ENCODE measurements at places on chromosomes 7 and 10.

- DNase-seq = no peak
These were observed 674.3 kb downstream of the INHBA start for GRCh38 chr7:41028580-41028979.

DNA sequence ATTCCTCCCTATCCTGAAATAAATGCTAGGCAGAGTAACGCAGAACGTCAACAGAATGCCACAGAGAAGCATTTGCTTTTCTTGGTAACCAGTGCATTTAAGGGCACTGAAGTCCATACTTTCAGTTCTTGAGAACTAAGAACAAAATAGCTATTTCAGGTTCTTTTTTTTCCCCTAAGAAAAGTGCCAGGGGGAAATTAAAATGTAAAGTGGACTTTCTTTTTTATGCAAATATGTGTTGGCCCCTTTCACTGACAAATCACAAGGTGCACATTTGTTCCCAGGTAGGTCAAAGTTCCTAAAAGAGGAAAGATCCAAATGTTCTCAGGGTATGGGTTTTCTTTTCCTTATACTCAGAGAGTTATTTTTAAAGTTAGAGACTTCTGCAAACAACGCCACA lies 151.5 kb downstream of the HPSE2 start:
- DNase-seq = no peak

GRCh38 chr7:132574223-132574622 lies 2.0 kb downstream of the PLXNA4 start:
- no peak for DNase-seq

GRCh38 chr7:113142385-113143119 lies 24.2 kb upstream of the SMIM30 start:
- no peak for DNase-seq

GRCh38 chr7:105028004-105028403 lies 14.0 kb downstream of the KMT2E start:
- DNase-seq = no peak

DNA sequence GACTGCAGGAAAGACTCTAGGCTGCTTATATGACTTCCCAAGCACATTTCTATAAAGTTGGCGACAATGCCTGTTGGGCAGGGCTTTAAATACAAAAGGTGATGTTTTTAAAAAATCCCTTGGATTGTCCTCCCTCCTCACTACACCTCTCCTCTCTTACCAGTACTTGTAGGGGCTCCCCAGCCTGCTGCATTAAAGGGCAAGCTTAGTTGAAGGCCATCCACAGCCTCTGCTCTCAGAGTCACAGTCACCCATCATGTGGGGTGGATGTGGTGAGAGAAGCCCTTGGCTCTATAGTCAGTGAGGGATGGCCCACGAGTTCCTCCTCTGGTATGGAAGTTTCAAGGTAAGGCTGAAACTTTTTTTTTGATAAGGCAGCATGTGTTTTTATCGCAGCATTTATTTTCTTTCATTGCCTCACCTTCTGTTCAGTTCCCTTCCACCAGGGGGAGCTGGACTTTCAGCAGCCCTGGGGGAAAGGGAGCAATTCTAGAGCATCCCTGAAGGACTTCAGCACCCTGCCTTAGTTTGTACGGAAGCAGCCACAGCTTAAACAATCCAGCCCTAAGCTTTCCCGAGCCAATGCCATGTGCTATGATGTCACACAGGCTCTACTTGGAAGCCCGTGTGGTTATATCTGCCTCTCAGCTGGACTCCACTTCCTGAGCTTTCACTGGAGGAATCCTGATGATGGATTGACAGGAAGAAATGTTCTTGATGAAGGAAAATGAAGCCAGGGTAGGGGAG lies 131.9 kb downstream of the CALCR start:
- peak; percentile 73 for DNase-seq

- no peak for DNase-seq
These were observed 515.9 kb downstream of the GRID1 start for GRCh38 chr10:85850736-85851135.

DNA sequence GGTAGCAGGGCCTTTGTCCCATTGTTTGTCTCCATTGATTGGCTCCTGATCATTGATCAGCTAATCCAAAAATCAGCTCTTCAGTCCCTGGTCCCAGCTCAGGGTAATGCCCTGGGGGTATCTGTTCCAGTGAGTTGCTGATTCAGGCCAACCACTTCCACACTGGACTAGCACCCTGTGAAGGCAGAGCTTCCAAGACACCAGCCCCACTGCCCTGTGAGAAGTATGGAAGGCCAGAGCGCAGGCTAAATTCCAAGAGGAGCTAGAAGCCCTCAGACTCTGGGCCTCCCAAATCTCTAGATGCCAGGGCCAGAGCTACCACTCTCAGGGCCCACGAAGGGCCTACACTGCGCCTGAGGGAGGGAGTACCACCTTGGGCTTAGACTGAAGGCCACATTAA lies 10.4 kb downstream of the TMEM72 start:
- no peak for DNase-seq

DNA sequence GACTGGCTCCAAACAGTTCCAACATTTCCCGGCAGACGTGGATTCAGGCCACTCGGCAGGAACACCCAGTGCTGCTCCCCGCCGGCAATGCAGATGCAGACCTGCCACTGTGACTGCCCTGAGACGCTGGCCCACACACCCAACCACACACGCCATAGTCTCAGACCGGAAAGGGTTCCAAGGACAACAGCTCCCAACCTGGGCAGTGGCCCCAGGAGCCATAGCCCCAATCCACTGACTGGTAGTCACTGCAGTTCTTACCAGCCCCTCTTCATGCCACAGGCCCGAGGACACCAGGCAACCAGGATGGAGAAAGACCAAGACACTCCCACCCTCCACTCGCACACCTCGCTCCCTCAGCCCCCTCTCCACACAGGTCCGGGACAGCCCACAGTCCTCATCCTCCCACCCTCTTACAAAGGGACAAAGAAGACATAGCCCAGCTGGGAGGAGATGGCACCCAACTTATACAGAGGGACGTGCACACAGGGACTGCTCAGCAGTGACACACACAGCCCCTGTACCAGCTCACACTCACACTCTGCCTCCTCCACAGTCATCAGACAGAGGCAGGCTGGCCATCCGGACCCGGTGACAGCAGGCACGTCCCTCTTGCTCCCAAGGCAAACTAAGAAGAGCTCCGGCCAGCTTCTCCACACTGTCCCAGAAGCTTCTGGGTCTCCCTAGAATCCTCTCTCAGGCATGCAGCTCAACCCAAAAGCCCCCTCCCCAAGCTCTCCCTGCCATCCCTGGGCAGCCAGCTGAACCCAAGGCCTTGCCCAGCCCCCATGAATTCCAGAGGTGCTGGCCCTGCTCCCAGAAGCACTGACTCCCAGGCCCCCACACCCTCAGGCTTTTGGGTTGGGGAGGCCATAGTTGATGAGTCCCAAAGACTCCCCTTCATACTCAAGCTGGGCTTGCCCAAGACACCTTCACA lies 24.8 kb downstream of the KCNH2 start:
- no peak for DNase-seq

GRCh38 chr10:94490789-94491039 lies 54.9 kb upstream of the HELLS start:
- DNase-seq = no peak

GRCh38 chr10:1280466-1281404 lies 224.6 kb downstream of the WDR37 start:
- no peak for DNase-seq

- no peak for DNase-seq
These were observed 37.1 kb downstream of the MAD1L1 start for GRCh38 chr7:2195400-2196246.

DNA sequence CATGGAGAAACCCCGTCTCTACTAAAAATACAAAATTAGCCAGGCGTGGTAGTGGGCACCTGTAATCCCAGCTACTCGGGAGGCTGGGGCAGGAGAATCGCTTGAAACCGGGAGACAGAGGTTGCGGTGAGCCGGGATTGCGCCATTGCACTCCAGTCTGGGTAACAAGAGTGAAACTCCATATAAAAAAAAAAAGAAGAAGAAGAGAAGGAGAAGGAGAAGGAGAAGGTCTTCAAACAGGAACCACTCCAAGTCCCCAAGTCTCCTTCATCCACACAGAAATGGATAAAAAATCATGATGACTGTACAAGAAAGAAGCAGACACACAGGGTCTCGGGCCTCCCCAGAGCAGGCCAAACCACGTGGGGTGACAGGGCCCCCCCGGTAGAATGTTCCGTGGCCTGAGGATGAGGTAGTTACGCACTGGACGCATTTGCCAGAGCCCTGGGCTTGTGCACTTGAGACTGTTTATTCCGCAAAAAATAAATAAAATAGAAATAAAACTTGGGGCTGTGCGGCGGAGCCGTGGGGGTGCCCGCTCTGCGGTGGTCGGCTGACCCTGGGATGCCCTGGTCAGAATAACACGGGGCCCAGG lies 15.8 kb downstream of the VENTX start:
- no peak for DNase-seq

DNA sequence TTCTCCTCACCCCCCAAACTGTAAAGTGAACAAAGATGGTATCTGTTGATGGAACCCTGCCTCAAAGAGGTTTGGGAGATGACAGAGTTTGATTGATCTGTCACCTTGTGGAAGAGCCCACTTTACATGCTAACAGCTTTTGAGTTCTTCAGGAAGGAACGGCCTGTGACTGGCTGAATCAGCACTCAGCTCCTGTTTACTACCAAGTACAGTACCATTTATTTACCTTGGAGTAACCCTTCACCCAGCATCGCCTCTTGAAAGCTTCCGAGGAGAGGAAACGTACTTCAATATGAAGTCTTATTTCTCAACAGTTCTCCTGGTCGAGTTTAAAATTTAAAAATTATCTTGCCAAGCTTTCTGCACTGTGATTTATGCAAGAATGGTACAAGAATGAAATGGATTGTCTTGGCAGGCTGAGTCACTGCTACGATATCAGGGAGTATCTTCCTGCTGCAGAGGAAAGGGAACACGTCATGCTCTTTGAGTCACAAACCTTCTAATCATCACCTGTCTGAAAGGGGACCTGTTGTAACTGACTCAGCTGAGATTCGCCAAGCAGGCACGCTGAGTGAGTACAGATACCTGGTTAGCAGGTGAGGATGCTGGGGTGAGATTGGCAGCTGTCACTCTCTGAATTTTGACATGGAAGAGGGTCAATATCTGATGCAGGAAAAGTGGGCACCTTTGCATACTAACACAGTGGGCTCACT lies 30.1 kb downstream of the KLF6 start:
- no peak for DNase-seq

DNA sequence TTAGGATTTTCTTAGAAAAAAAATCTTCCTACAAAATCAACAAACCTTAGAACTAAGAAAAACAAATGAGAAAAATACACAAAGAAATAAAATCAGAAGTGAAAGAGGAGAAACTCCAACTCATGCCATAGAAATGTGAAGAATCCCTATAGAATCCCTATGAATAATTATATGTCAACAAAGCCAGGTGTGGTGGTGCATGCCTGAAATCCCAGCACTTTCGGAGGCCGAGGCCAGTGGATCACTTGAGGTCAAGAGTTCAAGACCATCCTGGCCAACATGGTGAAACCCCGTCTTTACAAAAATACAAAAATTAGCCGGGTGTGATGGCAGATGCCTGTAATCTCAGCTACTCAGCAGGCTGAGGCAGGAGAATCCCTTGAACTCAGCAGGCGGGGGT lies 27.1 kb downstream of the ACSM6 start:
- DNase-seq = no peak

DNA sequence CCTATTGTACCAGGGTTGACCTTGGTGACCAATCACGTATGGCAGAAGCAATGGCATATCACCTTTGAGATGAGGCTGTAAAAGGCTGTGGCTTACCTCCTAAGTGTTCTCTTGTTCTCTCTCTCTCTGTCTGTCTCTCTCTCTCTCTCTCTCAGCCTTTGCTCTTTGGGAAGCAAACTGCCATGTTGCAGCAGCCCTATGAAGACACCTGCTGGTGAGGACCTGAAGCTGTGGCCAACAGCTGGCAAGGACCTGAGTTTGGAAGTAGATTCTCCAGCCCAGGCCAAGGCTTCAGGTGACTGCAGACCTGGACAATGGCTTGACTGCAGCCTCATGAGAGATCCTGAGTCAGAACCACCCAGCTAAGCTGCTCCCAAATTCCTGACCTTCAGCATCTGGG lies 161.4 kb downstream of the GPAM start:
- peak; percentile 7 for DNase-seq

DNA sequence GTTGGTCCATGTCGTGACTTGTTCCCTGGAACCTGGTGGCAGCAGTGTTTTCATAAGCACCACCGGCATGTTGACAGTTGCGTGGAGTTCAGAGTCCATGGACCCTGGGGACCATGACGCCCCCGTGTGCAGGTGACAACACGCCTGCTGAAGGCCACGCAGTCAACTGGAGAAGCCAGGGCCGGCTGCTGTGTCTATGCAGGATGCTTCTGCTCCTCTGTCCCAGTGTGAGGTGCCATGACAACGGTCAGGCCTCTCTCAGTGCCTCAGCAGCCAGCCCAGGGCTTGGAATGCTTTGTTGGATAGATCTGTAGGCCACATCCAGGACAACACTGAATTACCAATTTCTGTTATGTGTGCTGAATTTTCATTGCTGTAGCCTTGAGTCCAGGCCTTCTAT lies 10.7 kb upstream of the VIPR2 start:
- no peak for DNase-seq

DNA sequence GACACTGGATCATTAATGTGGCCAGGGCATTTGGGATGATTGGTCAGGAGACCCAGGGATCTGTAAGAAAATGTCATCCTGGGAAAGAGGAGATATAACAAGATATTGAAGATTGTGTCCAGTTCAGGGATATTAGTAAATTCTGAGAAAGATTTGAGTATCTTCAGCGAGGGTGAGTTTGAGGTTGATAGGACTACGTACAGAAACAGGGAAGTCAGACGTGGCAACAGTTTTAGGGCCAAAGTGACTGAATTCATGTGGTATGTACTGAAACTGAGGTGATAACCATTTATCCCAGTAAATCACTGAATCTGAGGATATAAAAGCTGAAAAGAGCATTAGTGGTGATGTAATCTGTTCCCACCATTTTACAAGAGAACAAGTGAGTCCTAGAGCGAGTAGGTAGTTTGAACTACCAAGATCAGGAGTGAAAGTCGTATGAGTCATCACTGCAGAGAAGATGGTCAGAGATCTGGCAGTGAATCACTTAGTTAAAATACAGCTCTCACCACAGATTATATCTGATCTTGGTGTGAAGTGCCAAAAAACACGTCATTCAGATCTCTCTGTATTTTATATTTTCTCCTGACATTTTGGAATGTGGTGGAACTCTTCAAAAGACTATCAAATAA lies 220.5 kb downstream of the CDK14 start:
- DNase-seq = peak; percentile 1

DNA sequence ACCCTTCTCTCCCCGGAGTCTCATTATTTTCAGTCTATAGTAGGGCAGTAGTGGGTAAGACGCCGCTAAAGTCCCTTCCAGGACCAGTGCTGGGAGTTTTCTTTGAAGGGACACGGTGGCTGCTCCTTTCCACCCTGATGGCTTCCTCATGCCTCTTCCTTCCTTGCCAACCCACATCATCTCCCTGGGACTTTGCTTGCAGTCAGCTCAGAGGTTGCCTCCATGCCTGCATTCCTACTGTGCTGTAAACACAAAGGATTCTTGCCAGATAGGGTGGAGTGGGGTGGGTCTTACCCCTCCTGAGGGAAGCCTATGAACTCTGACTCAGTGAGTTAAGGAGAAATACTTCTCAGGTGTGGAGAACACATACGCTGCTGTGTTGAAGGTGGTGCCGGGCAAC lies 59.9 kb upstream of the IGFBP3 start:
- DNase-seq = no peak

Measured in ELF-1 (cell line).